Astrocyte of the hippocampus (primary cell): ENCODE measurements at places on chromosomes 2 and 18.

DNA sequence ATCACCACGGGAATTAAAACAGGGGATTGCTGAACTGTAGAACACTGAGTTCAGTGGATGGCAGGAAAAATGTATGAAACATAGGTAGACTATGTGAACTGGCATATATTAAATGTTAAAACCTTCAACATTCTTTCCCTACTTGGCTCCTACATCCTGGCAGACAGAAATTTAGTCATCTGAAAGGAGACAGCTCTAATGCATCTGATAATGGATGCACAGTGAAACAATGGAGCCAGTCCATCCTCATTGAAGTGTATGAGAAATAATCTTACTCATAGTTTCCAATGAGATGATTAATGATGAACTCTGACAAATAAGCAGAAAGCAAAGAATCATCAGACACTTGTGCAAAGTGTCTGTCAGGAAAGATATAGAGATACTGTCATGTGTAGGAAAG lies 1629.7 kb upstream of the TMEFF2 start:
- peak; percentile 65 for DNase-seq

- DNase-seq = no peak
Measured at GRCh38 chr18:62583376-62583775, 60.6 kb downstream of the ZCCHC2 start.

DNA sequence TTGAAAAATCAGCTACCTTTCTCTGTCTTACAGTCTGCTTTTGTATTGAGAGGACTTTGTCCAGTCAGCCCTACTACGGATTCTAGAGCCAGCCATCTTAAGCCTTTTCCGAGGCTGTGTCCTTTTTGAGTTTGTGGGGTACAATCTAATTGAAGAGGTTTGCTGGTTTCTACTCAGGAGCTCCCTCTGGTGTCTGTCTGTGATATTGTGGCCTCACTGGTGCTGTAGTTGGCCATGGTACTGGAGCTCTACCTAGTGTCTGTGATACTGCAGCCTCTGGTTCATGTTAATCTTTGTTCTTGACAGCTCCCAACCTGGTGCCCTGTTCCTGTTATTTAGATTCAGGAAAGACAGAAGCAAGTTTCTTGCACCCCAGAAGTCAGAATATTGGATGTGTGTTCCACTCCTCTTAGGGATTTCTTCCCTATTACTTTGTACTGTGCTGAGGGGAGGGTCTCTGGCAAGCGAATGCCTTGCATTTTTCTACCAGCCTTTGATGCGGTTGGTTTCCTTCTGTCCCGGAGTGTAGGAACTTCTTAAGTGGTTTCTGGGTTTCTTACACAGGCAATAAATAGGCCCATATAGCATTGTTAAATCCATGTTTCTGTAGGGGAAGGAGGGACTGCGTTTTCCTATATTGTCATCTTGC lies 78.5 kb downstream of the ACSL3 start:
- peak; percentile 83 for DNase-seq

DNA sequence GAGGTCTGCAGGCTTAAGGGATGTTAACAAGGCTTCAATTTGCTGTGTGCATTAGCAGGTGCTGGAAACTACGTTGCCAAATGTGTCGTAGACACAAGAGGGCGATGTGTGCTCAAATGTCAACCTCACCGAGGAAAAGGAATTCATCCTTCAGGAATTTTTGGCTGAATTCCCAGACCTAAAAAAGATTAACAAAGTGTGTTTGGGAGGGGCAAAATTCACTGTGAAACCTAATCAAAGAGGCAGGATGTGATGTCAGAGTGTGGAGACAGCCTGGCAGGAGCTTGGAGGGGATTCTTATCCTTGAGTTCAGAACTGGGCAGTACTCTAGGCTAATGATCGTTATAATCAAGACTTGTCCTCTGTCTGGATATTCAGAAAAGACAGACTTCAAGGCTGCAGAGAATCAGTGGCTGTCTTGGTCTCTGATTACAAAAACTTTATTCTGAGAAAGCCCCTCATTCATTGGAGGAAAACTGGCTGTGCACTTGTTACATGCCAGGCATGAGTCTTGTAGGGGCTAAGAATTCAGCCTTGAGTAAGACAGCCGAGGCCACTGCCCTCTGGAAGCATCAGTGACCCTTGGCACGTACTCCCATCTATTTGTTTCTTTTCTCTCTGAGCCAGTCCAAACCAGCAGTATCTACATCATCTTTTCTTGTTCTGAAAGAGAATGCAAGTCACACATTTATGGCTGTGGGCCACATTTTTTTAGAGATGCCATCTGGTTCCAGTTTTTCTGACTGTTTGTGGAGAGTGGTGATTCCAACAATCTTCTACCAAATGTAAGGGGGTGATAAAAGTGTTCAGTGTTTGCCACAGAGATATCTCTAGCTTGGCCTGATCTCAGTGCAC lies 18.7 kb upstream of the SCYGR1 start:
- DNase-seq = peak; percentile 98

DNA sequence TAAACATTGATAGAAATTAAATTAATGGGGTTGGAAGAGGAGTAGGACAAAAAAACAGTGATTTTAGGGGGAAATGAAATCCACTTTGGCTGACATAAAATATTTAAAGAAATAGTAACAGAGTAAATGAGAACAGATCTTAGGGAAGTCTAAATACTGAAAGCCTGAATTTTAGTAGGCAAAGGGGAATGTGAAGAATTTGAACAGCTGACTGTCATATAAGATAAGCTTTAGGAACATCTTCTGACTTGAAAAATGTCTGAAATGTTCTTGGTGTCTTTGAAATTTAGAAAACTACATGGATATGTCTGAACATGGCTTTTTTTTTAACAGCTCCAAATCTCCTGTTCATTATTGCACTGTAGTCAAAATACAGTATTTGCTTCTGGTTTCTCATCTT lies 150.3 kb downstream of the CALCRL start:
- DNase-seq = no peak

DNA sequence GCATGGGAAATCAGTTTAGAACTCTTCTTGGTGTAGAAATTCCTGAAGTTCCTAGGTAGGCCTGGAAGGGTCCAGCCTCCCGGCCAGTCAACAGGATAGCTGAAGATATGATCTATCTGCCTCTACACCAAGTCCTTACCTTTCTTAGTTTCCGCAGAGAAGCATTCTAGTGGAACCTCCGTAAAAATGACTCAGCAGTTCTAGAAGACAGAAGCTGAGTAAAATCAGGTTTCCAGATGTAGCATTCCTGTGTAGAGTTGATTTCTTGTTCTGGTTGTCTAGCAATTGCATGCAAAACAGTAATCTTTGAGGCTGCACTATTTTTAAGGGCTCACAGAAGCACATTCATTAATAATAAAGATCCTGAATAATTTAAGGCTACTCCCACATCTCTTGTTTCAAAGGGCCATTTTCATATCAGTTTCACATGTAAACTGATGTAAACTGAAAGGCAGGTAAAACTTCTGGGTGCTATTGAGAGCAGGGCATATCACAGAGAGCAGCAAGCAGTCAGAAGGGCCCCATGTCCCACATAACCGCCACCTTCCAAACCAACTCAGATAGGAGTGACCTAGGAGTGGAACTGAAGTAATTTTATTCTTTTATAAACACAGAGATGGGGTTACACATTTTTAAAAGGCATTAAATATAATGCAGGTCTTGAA lies 3.2 kb upstream of the DYTN start:
- no peak for DNase-seq

GRCh38 chr2:50097148-50097547 lies 934.8 kb downstream of the NRXN1 start:
- DNase-seq = no peak

- no peak for DNase-seq
Measured at GRCh38 chr2:85445316-85446295, 27.1 kb downstream of the SH2D6 start.

GRCh38 chr2:85983766-85984165 lies 95.0 kb upstream of the ST3GAL5 start:
- no peak for DNase-seq

GRCh38 chr2:24490181-24490689 lies 819 bp upstream of the NCOA1 start:
- peak; percentile 51 for DNase-seq

- no peak for DNase-seq
Measured at GRCh38 chr2:67694445-67694844, 297.3 kb downstream of the ETAA1 start.

DNA sequence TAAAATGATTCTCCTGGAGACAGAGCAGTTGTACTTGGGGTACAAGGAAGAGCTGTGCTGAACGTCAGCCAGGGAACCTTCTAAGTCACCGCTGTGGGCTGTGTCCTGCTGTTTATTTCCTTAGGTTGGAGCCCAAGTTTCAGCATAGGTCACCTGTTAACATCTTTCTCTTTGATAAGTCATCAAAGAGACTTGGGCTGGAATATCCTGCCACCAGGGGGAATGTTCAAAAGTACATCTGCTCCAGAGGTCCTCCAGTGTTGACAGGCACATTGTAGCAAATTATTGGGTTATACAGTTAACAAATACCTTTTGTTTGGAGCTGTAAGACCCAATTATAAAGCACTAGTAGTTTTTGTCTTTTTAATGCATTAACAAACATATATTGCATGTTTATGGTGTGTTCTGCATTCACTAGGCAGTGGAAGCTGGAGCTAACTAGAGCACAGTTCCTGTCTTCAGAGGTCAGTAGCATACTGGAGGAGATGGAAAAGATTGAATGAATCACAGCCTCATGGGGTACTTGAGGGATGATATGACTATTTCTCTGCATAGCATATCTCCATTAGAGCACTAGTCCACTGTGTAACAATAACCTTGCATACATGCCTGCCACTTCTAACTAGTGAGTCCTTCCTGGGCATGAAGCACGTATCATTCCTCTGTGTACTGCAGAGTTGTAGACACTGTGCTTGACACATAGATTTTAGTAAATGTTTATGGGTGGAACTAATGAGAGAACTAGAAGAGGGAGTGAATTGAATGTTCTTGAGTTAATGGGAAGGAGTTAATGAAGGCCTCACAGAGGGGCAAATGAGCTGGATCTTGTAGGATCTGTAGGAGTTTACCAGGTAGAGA lies 182.1 kb downstream of the AGAP1 start:
- DNase-seq = no peak

GRCh38 chr2:95022309-95023221 lies 2.9 kb upstream of the MAL start:
- DNase-seq = peak; percentile 87

GRCh38 chr2:3282056-3282998 lies 95.3 kb downstream of the EIPR1 start:
- DNase-seq = peak; percentile 93

- DNase-seq = peak; percentile 80
Measured at GRCh38 chr2:43399515-43400264, 173.3 kb upstream of the ZFP36L2 start.

- DNase-seq = no peak
Measured at GRCh38 chr2:136005462-136006196, 20.2 kb upstream of the DARS1 start.

- no peak for DNase-seq
Measured at GRCh38 chr2:62197925-62198633, 2.2 kb downstream of the B3GNT2 start.

- peak; percentile 86 for DNase-seq
Measured at GRCh38 chr2:66433945-66434678, 813 bp upstream of the MEIS1 start.

GRCh38 chr2:109615637-109616144 lies 1.5 kb downstream of the SOWAHC start:
- no peak for DNase-seq

GRCh38 chr2:16559278-16560067 lies 106.2 kb downstream of the CYRIA start:
- no peak for DNase-seq

- peak; percentile 63 for DNase-seq
Measured at GRCh38 chr2:86072271-86072858, 33.3 kb downstream of the POLR1A start.

- no peak for DNase-seq
Measured at GRCh38 chr2:109374548-109375130, 239.1 kb downstream of the SEPTIN10 start.

GRCh38 chr18:48961547-48961946 lies 10.8 kb upstream of the SMAD7 start:
- peak; percentile 76 for DNase-seq

DNA sequence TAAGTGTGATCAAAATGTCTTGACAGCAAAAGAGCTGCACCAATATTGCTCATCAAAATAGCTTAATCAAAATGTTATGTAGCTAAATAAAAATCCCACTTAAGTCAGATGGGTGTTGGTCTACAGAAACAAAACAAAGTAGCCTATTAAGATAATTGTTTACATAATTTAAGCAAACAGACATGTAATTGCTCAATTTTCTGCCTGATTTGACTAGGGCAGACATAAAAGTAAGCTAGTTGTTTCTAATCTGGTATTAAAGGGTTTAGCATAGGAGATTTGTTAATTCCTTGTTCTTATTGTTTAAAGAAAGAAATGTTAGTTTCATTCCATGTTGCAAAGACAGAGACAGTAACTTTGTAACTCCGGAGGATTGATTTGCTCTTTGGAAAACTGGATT lies 11.5 kb upstream of the FEZ2 start:
- DNase-seq = no peak

DNA sequence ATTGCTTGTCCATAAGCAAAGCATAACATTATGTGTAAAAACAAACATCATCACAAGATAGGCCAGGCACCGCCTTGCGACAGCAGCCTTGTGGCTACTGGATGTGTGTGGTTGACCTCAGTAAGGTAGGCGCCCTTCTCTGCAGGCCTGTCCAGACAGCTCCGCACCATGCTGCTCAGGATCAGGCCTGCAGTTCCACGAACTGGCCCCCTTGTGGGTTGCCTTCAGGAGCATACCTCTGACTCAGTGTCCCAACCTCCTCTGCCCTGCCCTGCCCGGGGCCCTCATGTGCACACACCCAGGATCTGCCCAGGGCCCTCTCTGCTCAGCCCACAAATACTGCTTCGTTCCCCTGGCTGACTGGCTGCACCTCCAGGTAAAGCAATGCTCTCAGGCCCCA lies 16.1 kb upstream of the ZNF236 start:
- no peak for DNase-seq

DNA sequence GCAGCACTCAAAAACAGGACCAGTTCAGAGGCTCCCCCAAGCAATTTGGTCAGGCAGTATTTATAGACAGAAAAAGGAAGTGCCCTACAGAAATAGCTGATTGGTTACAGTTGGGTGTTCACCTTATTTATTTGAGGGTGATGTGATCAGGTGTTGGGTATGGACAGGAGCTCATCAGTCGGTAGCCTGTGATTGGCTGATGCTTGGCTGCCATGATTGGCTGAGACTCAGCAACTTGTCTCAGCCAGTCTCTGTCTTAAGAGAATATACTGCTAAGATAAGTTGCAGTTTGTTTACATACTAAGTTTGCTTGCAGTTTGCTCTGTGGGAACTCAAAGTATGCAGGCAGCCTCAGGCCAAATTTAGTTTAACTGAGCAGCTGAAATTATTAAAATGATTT lies 9.4 kb downstream of the ABCG8 start:
- no peak for DNase-seq

DNA sequence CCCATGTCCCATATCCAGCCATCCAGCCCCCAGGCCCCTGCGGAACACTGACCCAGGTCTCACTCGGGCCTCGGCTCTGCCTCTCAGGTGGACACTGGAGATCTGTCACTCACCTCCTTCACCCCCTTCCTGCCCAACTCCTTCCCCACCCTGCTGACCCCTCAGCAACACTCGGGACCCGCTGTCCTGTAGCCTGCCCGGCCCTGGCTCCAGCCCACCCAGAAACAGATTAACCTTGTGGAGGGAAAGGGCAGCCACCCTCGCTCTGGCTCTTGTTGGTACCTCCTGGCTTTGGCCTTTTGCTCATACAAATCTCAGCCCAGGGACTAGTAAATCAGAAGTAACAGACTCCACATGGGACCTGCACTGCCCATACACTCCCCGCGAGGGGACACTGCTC lies 29.8 kb upstream of the PRLH start:
- DNase-seq = no peak

GRCh38 chr2:21928292-21928691 lies 804.5 kb downstream of the TDRD15 start:
- no peak for DNase-seq
